ENCODE measurements at places on chromosomes 4 and X. TPM values are rescaled to one million over a fixed set of nuclear protein-coding genes. Genes with fewer than 3 reads are reported as not detected.

DNA sequence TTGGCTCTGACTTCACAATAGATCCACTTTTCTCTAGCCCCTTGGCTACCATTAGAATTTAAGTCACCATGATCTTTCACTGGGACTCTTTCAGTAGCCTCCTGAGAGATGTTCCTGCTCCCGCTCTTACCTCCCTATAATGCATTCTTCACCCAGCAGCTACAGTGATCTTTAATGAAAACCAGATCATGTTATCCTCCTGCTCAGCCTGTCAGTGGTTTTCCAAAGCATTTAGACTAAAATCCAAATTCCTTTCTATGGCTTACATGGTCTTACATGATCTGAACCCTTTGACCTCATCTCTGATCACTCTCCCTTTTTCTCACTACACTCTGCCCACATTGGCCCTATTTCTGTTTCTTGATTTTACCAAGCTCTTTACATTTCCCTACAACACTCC is 18.3 kb upstream of the RPS6KA3 start:
- H3K27me3 ChIP-seq, result no peaks in the 10 kb centered on the region
- no peak overlapping the region for H3K27ac ChIP-seq
- H3K36me3 ChIP-seq, result no peaks in the 10 kb centered on the region
- H3K4me1 ChIP-seq, result no peaks in the 10 kb centered on the region
- H3K4me3 ChIP-seq, result no peak overlapping the region

DNA sequence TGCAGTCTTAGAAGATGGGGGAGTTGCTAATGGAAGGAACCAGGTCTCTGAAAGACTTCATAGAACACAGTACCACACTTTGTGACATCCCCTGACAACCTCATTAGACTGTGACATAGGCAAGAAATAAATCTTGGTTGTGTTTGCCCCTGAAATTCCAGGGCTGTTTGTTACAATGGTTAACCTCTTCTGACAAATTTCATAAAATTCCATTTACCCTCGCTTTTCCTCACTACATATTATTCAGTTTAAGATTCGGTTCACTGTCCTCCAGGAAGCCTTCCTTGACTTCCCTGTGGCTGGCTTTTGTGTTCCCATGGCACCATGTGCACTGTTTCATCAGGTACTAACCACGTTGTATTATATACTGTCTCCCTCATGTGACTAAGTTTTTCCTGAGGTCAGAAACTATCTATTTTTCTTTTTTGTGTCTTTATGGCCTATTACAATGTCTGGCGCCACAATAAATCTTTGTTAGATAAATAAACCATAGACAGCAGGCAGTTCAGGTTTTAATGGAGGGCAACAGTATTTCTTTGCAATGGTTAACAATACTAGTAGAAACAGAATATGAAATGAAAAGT is 54.2 kb downstream of the ATXN3L start:
- H3K4me1 ChIP-seq, result no peaks in the 10 kb centered on the region
- no peak for DNase-seq
- H3K27me3 ChIP-seq, result no peaks in the 10 kb centered on the region
- no peaks in the 10 kb centered on the region for H3K36me3 ChIP-seq

DNA sequence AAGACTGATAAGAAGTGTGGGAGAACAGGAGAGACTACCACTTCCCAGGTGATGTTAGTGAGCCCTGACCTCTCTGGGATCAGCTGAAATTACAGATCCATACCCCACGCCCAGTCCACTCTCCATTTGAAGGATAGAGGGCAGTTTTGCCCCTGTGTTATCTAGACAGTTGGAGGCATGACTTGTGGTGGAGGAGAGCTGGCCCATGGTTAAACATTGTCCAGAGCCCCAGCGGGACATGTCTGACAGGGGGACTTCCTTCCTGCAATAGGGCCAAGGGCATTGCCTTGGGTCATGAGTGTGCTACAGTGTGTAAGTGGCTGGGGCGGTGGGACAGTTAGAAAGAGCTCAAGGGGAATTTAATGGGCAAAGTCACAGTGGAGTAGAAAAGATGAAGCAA is 181.1 kb downstream of the MID1IP1 start:
- peak overlapping the region; percentile 82 for H3K27ac ChIP-seq
- H3K27me3 ChIP-seq, result no peaks in the 10 kb centered on the region
- H3K4me3 ChIP-seq, result peak overlapping the region; percentile 3
- H3K36me3 ChIP-seq, result no peaks in the 10 kb centered on the region
- H3K4me1 ChIP-seq, result peaks cover 41% of the 10 kb centered on the region

DNA sequence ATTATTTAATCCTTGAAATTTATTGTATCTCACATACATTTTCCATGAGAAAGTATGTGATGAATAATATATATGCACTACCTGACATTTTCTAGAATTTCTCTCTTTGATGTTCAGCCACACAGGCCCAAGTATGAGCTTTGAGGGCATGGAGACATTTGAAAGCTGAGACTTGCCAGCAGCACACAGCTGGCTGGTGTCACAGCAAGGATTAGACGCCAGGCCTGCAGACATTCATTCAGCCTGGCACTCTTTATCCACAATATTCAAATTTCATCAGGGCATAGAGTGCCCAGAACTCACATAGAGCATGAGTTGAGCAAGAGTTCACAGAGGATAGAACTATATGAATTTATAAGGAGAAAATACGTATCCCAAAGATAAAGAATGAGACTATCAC is 74.0 kb downstream of the GRIA2 start:
- no peak overlapping the region for H3K4me3 ChIP-seq
- H3K27ac ChIP-seq, result no peak overlapping the region
- H3K36me3 ChIP-seq, result no peaks in the 10 kb centered on the region
- H3K27me3 ChIP-seq, result no peaks in the 10 kb centered on the region
- H3K4me1 ChIP-seq, result no peaks in the 10 kb centered on the region

- no peaks in the 10 kb centered on the region for H3K36me3 ChIP-seq
- no peak overlapping the region for H3K4me3 ChIP-seq
- no peak for DNase-seq
- H3K4me1 ChIP-seq, result peaks cover 3% of the 10 kb centered on the region
- no peak overlapping the region for H3K27ac ChIP-seq
These were observed 41.6 kb downstream of the ARHGAP10 start for GRCh38 chr4:147773261-147774184.

DNA sequence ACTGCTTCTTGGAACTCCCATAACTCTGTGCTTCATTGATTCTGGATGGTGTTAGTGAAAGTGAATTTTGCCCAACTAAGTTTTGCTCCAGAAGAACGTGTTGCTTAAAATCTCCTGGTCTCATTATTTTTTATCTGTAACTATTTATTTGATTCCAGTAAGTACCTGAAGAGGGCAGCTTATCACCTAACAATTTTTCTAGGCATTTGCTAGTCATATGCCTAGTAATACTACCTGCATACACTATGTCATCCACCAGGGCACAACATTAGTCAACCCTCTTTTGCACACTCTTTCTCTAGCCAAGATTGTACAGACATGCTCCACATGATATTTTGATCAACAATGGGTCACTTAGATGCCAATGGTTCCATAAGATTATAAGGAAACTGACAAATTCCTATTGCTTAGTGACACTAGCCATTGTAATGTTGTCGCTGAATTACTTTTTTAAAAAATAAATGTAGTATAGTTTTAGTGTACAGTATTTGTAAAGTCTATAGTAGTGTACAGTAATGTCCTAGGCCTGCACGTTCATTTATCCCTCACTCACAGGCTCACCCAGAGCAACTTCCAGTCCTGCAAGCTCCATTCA is 499.9 kb upstream of the AADAT start:
- H3K4me1 ChIP-seq, result peaks cover 3% of the 10 kb centered on the region
- no peaks in the 10 kb centered on the region for H3K36me3 ChIP-seq
- H3K4me3 ChIP-seq, result no peak overlapping the region
- peak; percentile 12 for DNase-seq
- no peak overlapping the region for H3K27ac ChIP-seq
- no peaks in the 10 kb centered on the region for H3K27me3 ChIP-seq

DNA sequence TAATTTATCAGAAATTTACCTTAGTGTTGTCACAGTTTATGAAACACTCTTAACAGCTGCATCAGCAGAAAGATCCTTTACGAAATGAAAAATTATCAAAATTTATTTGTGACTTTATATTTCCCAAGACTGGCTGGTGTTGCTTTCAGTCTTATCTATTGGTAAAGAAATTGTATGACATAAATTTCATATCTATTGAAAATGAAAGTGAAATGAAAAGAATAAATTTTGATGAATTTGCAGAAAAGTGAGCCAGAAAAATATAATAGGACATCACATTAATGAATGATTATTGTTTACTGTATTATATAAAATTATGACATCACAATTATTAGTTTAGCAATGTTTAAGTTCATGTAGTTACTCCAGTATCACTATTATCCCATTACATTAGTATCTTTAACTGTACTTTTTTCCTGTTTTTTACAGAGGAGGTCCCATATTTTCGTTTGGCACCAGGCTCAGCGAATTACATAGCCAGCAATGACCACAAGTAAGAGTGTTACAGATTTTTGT is 13.2 kb upstream of the TMEM165 start:
- no peak overlapping the region for H3K4me3 ChIP-seq
- peaks cover 6% of the 10 kb centered on the region for H3K36me3 ChIP-seq
- no peaks in the 10 kb centered on the region for H3K27me3 ChIP-seq
- H3K4me1 ChIP-seq, result peaks cover 19% of the 10 kb centered on the region
- DNase-seq, result no peak

The WAS gene
- 1.1 TPM for total RNA-seq

The TGIF2LX gene
- total RNA-seq, result not detected

The RADX gene
- total RNA-seq, result 4.3 TPM

The FGFBP2 gene
- total RNA-seq, result not detected

The MAGEC3 gene
- total RNA-seq, result not detected

The FHL1 gene
- 0.73 TPM for total RNA-seq

Data from Calu3 (cell line).